K562 (cell line): ENCODE measurements at places on chromosomes 6 and 20. TPM values are rescaled to one million over a fixed set of nuclear protein-coding genes. Genes with fewer than 3 reads are reported as not detected.

GRCh38 chr6:145823328-145823944 lies 8.8 kb upstream of the FBXO30 start:
- no peak for DNase-seq

- no peak for DNase-seq
Measured at GRCh38 chr6:134374491-134375219, 56.7 kb upstream of the SGK1 start.

- no peak for DNase-seq
Measured at GRCh38 chr6:18211338-18211737, 53.0 kb downstream of the DEK start.

DNA sequence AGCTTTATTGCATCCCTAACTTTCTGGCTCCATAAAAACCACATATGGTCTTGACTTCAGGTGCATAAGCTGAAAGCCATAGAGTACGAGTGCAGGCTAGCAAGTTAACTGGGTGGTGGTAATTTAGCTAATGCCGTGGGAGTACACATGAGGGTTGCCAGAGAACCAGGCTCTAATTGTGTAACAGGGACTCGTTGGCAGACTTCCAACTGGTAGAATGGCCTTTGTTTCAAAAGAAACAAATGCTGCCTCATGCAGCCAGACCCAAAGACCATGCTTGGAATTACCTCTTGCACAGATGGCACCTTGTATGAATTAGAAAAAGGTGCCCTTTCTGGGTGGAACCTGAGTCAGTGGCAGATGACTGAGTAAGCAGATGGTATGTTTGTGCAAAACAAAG lies 73.2 kb downstream of the LY86 start:
- DNase-seq = no peak

DNA sequence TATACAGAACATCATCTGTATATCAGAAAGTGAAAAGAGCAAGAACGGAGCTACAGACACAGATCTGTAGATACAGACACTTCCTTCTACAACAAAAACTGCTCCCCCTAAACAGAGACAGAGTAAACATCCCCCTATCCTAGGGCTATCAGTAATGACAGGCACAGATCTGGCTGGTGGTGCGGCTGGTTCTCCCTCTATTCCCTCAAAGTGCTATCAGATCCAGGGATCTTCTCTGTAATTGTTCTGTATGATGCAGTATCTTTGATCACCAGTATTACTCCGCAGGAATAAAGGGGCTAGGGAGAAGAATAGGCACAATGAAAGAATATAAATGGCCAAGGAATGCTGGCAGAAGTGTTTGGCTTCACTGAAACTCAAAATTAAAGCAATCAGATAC lies 80.7 kb downstream of the SLC23A2 start:
- no peak for DNase-seq

DNA sequence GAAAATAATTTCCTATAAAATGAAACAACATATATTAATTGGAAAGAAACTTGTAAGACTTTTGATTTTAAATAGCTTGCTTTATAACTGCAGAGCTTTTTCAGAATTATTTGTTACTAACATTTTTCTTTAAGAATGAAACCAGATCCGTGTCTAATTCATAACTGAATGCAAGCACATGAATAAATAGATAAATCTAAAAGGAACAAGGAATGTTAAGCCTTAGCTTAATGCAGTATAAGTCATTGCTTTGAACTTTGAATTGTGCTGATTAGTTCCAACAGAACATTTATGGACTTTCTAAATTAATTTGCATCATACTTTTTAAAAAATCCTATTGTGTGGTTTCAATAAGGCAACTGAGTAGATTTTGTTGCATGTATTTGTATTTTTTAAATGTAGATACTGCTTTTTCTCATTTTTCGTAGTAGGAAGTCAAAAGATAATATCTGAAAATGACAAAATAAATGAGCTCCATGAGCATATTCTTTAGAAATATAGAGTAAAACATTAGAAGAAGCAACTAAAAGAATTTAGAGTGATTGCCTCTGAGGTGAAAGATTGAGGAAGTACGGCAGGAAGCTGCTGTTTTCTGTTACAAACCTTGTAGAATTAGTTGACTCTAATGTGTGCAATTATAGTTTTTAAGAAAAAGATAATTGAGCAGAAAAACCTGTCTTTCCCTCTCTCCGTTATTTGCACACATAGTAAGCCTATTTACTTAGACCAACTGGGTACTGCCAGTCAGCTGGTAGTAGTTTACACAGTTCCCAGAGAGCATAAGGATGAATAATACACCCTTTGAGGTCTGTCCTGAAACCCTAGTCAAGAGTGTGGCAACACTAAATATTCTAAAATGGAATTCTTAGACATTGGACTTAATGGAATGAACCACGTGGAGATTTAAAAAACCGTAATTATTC lies 32.6 kb upstream of the SLC35D3 start:
- no peak for DNase-seq

The SYNGAP1 gene
- 14.2 and 14.6 TPM in 2 replicates for polyA plus RNA-seq

The CBLN4 gene
- polyA plus RNA-seq = not detected in 2 replicates

The ARG1 gene
- polyA plus RNA-seq = 0.07 TPM in 1 of 2 replicates, not detected in the other
